Activated naive CD4-positive, alpha-beta T cell treated with anti-CD3 and anti-CD28 coated beads, Interleukin-2, amount 50 U/mL, for 72 hours (primary cell): ENCODE measurements at places on chromosomes 4 and X.

GRCh38 chr4:173998471-173999144 lies 284.9 kb downstream of the FBXO8 start:
- DNase-seq, result no peak

GRCh38 chr4:38145741-38146140 lies 185.5 kb downstream of the PTTG2 start:
- no peak for DNase-seq

DNA sequence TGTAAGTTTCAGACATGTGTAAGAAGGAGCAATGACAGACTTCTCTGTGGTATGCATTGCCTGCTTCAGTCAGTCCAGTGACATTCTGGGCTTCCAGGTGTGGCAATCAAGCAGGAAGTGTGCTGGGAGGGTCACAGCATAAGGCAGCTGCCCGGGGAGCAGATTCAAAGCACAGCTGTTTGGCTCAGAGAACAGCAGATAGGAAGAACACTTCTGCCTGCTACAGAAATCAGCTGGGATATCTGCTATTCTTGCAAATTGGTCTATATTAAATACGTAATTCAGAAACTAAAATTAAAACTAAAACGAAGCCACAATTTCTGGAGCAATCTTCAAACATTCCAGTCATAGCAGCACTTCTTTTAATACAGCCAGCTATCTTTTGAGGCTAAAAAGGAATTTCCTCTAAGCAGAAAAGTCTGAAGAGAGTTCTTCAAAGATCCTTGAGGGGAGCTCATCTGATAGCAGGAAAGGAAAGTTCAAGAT lies 47.5 kb upstream of the GALNT7 start:
- no peak for DNase-seq

DNA sequence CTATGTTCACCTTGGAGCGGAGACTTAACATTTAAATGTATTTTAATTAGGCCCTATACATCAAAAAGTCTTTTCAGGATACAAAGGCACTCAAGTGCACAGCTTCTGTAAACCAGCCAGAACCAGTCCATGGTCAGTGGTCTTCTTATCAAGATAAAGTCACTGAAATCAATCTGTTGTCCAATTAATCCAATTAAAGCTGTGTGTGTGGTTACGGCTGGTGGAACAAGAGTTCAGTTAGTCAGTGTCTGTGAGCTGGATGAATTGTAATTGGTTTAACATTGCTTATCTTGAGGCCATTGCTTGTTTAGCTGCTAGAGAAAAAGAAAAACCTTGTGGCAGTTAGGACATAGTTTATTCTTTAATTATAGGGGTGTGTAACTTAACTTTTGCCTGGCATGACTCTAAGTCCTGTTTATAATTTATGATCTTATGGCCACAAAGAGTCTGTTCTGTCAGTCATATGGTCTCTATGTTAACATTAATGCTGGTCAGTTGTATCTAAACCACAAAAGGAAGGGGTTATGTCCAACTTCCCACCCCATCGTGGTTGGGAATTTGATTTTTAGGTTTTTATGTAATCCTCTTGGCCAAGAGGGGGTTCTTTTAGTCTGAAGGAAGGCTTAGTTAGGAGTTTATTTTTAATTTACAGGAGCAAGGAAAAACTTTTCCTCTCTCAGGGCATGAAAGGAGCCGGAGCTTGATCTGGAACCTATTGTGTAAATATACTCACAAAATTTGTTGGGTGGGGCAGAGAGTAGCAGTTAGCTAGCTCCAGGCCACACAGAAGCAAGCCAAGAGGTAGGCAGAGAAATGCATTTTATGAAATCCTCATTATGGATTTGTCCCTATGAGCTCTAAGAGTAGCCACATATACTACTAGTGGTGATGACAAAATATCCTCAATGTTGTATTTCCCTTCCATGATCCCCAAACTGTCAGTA lies 665.7 kb upstream of the ACTRT1 start:
- no peak for DNase-seq

DNA sequence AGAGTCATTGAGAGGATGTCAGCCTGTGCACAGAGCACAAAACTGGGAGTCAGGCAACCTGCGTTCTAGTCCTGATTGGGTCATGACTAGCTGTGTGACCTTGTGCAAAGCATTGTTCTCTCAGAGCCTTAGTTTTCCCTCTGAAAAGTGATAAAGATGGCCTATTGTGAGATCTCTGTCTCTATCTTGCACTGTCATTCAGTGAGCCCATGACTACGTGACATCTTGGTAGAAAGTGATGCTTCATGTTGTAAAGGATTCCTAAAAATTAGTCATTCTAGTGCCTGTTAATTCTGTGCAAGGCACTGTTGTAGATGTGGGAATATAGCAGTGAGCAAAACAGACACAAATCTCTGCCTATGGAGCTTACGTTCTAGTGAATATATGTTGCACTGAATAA lies 2.5 kb downstream of the PGRMC1 start:
- DNase-seq, result no peak

DNA sequence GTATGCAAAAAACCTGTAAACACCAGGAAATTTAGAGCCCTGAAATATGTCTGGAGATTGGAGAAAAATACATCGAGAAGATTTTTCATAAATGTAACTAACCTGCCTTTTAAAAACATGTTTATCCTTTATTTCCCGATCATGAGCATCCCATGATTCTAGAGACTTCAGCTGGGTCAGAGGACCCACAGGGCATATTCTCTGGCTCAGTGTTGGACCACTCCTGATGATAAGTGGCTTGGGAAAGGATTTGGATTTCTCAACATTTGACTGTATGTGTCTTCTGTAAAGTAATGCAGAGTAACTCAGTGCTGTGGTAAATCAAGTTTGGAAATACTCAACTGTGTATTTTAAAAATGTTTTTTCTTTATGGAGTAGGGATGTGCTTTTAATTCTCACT lies 40.0 kb upstream of the ANK2 start:
- DNase-seq, result no peak

DNA sequence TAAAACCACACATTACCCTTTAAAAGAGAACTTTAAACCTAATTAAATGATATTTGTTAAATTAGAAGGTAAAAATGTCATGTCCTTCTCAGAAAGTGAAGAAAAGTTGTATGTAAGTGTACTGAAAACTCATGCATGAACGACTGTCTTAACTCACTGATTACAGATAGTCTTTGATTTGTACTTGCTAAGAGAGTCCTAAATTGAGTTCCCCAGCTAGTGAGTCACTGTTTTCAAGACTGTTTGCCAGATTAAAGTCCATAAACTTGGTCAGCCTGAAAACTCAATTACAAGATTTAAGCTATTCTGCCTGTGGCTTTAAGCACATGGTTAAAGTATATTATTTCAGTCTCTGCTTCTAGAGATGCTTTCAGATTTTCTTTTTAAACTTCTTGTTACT lies 124.9 kb upstream of the ZCCHC13 start:
- no peak for DNase-seq

DNA sequence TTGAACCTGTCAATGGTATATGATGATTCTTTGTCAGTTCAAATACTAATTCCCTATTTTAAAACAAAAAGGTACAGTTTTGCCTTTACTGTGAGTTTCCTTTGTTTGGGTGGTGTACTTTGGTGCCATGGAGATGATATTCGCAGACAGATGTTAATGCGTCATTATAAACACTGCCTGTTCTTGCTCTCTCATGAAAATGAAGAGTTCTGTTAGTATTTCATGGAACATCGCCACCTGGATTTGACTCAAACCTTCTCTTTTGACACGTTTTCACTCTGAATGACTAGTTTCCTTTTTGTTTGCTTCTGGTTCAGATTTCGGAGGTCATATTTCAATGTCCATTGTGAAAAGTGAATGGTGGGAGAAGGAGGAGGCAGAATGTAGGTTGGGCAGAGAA lies 6.9 kb upstream of the CTSO start:
- DNase-seq, result no peak

DNA sequence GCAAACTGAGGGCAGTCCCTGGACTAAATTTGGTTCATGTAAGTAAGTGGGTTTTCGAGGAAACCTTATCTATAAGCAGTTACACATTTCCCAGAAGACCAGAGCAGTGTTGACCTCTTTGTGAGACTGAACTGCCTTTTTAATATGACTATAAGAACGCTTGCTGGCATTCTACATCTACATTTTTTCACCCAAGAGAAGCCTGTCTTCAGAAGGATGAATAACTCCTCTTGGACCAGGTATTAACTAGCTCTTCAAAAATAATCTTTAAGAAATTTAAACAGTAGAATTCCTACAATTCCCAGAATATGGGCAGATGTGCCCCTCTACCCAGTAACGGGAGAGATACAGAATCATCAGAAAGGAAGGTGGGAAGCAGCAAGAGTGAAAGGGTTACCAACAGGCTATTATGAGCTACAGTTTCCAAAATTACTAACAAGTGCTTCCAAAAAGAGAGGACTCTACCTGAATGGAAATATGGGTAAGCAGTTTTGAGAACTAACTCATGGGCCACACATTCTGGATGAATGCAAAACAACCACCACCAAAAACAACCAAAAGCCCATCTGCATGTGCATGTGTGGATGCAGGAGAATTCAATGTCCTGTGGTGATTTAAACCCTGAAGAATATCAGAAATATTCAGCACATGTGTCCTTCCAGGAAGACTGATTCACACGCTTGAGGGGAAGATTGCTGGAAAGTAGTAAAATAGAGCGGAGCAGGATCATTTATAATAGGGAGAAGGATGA lies 17.4 kb downstream of the BBS12 start:
- DNase-seq, result no peak
